ENCODE measurements at places on chromosomes 4 and X.

DNA sequence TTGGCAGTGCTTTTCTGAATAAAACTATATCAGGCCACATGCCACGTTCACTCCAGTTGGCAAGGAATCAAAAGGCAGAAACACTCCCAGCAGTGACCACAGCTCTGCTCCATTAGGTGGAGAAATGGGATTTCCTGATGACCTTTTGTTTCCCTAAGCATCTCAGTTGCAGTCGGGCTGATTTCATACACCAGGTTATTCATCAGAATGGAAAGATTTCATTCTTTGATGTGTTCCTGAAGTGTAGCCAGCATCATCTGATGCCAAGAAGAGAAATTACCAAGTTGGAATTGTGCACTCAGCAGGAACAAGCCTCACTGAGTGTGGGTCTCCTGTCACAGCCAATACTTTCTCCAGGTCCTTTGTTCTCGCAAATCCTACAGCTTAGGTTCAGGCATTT, 193.7 kb downstream of the SPATA18 start:
- DNase-seq, result no peak

GRCh38 chr4:155822572-155822971, 43.5 kb downstream of the ASIC5 start:
- DNase-seq, result no peak

GRCh38 chr4:6549890-6550620, 24.9 kb upstream of the MAN2B2 start:
- no peak for DNase-seq

GRCh38 chr4:89023140-89023539, 33.8 kb downstream of the FAM13A start:
- no peak for DNase-seq

GRCh38 chr4:173680278-173680677, 150.2 kb upstream of the HAND2 start:
- no peak for DNase-seq

GRCh38 chr4:93731456-93731855, 97.1 kb upstream of the ATOH1 start:
- no peak for DNase-seq

- peak; percentile 31 for DNase-seq
Measured at GRCh38 chrX:123830309-123830708, 29.5 kb upstream of the XIAP start.

GRCh38 chrX:4043951-4044350, 330.5 kb upstream of the PRKX start:
- peak; percentile 16 for DNase-seq

GRCh38 chr4:27973056-27973455, 1112.4 kb downstream of the STIM2 start:
- DNase-seq, result no peak

GRCh38 chr4:65007841-65008439, 598.7 kb upstream of the TECRL start:
- peak; percentile 26 for DNase-seq

DNA sequence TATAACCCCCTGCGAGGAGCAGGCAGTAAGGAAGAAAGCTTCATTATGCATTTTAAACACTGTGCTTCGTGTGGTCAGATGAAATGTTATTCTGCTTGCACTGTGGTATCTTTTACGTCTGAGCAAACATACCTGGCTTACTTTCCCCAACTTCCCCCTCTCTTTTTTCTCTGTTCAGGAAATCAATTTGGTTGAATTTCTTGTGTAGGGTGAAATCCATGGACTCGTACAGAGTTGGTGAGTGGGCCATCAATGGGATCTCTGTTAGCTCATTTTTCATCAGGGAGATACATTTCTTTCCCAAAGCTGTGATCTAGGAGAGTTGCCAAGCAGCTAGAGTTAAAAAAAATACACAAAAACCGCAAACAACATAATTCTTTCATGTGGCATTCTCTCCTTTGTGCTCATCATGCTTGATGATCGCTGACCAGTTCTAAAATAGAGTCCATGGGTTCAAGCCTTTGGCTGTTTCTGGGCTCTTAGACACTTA, 98.5 kb downstream of the FRAS1 start:
- DNase-seq, result no peak

DNA sequence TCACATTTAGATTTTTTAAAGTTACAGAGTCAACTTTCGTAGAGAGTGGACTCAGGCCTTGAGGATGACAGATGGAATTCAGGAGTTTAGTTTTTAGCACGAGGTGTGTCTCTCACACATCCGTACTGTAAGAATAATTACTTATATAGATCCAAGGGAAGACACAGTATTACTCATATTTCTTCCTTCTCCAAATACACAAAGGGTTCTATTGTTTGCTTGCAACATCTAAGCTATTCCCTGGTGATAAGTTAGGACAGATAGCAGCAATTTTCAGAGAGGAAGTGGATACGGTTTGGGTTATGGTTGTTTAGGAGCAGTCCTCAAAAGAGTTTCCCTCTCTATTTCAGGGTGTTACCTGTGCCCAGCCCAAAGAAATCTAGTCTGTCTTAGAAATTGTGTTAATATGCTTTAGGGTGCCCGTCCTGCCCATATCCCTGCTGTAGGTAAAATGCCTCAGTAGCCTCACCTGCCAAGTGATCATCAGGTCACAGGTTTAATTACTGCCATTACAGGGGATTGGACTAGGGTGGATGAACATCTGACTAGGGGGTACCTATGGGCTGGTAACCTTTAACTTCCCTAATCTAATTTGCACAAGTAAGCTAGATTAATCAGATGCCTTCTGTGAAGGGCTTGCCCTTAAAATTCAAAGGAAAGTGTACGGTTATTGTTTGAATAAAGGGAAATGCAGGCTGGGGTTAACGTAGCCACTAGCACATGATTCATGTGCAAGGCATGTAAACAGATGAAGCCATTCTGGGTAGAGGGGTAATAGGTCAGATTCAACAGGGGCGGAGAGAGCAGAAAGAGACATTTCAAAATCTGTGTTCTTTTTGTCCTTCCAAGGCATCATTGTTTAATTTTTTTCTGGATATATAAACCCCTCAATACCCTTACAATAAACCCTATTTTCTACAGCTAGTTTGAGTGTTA, 8.7 kb upstream of the PPP3CA start:
- no peak for DNase-seq
